Transverse colon (tissue), 4 donors: ENCODE measurements at places on chromosomes 2 and 18. TPM values are rescaled to one million over a fixed set of nuclear protein-coding genes. Genes with fewer than 3 reads are reported as not detected.

The ERMN gene
- 0.14 TPM for total RNA-seq

The C2orf81 gene
- total RNA-seq = 0.82 TPM

The NFATC1 gene
- total RNA-seq = 19.1 TPM

The DSG3 gene
- under 0.01 TPM for total RNA-seq

The TRMT61B gene
- total RNA-seq = 6.0 TPM

The SLC5A7 gene
- not detected for total RNA-seq

The FHOD3 gene
- 40.0 TPM for total RNA-seq

The MOCOS gene
- 3.5 TPM for total RNA-seq

- H3K4me1 ChIP-seq = peaks cover 24% of the 10 kb centered on the region
- no peak for DNase-seq
- H3K27me3 ChIP-seq = no peaks in the 10 kb centered on the region
- no peaks in the 10 kb centered on the region for H3K36me3 ChIP-seq
Observed at GRCh38 chr2:173216668-173217067, 138.0 kb upstream of the CDCA7 start.

GRCh38 chr2:2016651-2017311 lies 272.5 kb upstream of the PXDN start:
- no peaks in the 10 kb centered on the region for H3K36me3 ChIP-seq
- DNase-seq = no peak
- no peaks in the 10 kb centered on the region for H3K27me3 ChIP-seq
- no peak overlapping the region for H3K4me3 ChIP-seq
- no peaks in the 10 kb centered on the region for H3K4me1 ChIP-seq
- no peak overlapping the region for H3K27ac ChIP-seq

DNA sequence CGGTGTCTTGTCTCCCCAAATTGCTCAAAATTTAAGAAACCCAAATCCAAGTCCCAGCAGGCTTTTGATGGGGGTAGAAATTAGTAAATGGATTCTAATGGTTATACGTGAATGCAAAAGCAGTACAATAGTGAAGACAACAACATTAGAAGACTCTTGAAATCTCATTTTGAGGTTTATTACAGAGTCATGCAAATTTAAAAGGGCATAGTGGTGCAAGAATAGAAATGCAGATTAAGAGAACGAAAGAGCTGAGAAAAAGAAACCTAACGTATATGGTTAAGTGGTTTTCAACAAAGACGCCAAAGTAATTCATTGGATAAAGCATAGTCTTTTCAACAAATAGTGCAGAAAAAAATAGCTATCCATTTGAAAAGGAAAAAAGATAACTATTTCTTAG lies 33.2 kb upstream of the CXXC1 start:
- no peaks in the 10 kb centered on the region for H3K36me3 ChIP-seq
- H3K27me3 ChIP-seq = peaks cover 9% of the 10 kb centered on the region
- no peak overlapping the region for H3K4me3 ChIP-seq
- no peak overlapping the region for H3K27ac ChIP-seq
- H3K4me1 ChIP-seq = no peaks in the 10 kb centered on the region

- no peaks in the 10 kb centered on the region for H3K4me1 ChIP-seq
- H3K27ac ChIP-seq = no peak overlapping the region
- no peak for DNase-seq
- no peak overlapping the region for H3K4me3 ChIP-seq
Observed at GRCh38 chr2:55899881-55900280, 23.7 kb downstream of the EFEMP1 start.

DNA sequence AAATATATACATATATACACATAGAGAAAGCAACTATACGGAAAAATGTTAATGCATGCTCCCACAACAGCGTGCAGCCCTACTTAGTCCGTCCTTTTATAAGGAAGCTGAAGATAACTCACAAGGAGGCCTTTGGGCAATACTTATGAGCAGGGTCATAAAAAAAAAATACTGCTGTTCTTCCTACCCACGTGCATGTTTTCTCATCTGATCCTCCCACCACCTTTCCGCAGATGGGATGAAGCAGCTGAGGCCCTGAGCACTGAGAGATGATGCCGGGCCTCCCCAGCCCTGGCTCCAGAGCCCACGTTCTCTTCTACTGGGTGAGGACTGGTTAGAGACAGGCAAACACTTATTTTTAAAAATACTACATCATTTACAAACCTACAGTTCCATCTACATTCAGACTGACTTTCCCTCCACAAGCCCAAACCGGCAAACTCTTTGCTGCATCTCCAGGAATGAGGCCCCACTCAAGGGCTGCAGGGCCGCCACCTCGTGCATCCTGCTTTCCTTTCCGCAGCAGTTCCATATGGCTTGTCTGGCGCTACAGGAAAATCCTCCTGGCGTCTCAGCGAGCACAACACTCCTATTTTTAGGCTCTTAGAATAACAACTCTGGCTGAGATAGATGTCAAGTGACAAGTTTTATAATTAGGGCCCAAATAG lies 41.6 kb downstream of the TBC1D8 start:
- peak overlapping the region; percentile 8 for H3K27ac ChIP-seq
- H3K4me1 ChIP-seq = peaks cover 31% of the 10 kb centered on the region
- no peak overlapping the region for H3K4me3 ChIP-seq
- DNase-seq = no peak
- H3K27me3 ChIP-seq = no peaks in the 10 kb centered on the region
- no peaks in the 10 kb centered on the region for H3K36me3 ChIP-seq

DNA sequence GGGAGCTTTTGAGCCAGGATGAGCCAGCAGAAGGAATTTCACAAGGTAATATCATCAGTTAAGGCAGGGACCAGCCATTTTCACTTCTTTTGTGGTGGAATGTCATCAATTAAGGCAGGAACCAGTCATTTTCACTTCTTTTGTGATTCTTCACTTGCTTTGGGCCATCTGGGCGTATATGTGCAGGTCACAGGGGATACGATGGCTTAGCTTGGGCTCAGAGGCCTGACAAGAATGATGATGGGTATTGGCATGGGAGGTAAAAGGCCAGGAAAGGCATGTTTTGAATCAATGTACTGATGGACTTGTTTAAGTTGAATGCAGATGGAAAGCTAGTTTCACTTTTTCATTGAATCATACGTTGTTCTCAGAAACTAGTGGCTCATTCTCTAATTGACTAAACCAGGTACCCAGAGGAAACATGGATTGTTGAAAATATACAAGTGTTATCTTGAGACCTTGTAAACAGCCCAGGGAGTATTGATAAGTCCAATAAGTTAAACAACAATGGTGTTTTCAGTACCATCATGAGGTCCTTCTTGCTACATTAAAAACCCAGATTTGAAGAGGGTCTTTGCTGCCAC lies 1672.5 kb upstream of the DDX18 start:
- no peak overlapping the region for H3K27ac ChIP-seq
- H3K4me3 ChIP-seq = no peak overlapping the region
- no peaks in the 10 kb centered on the region for H3K27me3 ChIP-seq
- H3K4me1 ChIP-seq = no peaks in the 10 kb centered on the region

DNA sequence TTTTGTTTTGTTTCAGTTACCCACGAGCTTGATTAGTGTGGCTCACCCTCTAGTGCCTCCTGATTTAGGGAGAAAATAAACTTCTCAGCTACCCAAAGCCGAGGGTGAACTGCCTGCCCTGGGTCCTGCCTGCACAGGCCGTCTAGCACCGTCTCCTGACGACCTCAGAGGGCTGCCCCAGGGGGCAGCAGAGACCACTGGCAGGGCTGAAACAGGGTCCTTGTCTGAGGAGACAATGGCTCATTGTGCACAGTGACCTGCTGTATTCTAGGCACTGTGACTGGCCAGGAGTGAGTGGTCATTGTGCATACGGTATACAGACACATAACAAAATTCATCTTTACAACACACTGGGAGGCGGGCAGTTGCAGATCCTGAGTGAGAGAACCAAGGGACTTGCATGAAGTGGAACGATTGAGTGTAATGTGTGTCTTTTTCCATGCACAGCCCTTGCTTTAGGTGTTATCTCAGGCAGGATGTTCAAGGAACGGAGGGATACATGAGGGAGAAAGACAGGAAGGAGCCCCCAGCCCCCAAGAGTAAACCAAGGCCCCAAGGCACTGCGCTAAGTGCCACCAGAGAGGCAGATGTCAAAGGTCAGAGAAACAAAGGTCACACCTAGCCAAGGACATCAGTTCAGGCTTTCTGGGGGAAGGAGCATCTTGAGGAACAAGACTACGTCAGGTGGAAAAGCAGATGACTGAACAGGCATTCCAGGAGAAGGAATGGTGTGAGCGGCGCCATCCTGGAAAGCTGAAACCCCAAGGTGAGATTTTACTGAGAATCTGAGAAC lies 421.3 kb downstream of the LPIN1 start:
- H3K27me3 ChIP-seq = no peaks in the 10 kb centered on the region
- peak; percentile 16 for DNase-seq
- H3K4me1 ChIP-seq = peaks cover 19% of the 10 kb centered on the region
- H3K4me3 ChIP-seq = no peak overlapping the region

DNA sequence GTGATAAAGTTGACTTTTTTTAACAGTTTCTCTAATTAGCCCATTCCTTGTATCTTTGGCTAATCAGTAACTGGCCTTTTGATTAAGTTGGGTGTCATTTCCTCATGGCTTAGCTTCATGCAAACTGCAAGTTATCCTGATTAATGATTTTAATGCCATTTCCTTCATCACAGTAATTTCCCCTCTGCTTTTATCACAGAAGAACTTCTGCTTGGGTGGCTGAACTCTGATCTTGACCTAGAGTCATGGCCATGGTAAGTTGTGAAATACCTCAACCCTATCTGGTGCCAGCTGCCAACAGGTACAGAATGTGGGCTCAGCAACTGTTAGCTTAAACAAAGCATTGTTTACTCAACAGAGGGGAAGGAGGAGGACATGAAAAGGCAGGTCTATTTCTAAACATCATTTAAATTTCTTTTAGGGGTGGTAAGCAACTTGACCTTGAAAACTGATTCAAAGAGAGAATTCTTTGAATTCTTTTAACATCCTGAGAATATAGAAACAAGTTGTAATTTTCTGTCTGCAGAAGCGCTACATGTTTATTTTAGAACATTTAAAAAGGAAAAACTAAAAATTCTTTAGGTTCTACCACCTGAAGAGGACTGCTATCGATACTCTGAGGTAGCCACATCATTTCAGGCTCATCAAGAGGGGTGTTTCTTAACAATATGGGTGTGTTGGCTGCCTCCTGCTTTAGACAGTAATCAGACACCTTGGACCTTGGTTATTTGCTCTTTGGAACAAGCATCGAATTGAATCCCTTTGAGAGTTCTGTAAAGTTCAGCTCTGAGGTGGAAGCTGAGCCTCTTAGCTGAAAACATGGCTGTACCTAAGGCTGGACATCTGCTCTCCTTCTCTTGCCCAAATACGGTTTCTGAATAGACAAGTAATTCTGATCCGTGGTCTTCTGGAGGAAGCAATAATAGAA lies 39.7 kb downstream of the ANXA4 start:
- H3K4me1 ChIP-seq = peaks cover 23% of the 10 kb centered on the region
- H3K36me3 ChIP-seq = no peaks in the 10 kb centered on the region
- peak overlapping the region; percentile 79 for H3K27ac ChIP-seq
- DNase-seq = peak; percentile 47

DNA sequence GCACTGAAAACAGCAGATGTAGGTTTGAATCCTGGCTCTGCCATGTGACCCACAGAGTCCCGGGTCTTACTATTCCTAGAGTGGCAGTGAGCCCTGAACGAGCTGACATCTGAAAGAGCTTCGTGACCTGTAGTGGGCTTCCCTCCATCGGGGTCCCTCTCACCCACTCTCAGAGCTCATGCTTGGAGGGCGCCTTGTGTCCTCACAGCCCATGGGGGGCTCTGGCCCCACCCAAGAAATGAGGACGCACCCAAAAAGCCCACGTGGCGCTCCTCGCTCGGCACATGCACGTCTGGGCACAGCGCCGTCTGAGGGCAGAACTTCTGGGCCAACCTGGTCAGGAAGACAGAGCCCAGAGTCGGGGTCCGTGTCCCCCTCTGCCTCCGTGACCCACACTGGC lies 23.7 kb downstream of the LBH start:
- peaks cover 29% of the 10 kb centered on the region for H3K4me1 ChIP-seq
- H3K27me3 ChIP-seq = no peaks in the 10 kb centered on the region
- no peak overlapping the region for H3K4me3 ChIP-seq
